ENCODE measurements at places on chromosomes 2 and 18.

GRCh38 chr2:190693533-190694232, 44.8 kb downstream of the NAB1 start:
- DNase-seq: no peak

- DNase-seq: no peak
These were observed 28.8 kb upstream of the TMEM18 start for GRCh38 chr2:705971-706511.

- no peak for DNase-seq
These were observed 41.4 kb upstream of the NFATC1 start for GRCh38 chr18:79354350-79354749.

DNA sequence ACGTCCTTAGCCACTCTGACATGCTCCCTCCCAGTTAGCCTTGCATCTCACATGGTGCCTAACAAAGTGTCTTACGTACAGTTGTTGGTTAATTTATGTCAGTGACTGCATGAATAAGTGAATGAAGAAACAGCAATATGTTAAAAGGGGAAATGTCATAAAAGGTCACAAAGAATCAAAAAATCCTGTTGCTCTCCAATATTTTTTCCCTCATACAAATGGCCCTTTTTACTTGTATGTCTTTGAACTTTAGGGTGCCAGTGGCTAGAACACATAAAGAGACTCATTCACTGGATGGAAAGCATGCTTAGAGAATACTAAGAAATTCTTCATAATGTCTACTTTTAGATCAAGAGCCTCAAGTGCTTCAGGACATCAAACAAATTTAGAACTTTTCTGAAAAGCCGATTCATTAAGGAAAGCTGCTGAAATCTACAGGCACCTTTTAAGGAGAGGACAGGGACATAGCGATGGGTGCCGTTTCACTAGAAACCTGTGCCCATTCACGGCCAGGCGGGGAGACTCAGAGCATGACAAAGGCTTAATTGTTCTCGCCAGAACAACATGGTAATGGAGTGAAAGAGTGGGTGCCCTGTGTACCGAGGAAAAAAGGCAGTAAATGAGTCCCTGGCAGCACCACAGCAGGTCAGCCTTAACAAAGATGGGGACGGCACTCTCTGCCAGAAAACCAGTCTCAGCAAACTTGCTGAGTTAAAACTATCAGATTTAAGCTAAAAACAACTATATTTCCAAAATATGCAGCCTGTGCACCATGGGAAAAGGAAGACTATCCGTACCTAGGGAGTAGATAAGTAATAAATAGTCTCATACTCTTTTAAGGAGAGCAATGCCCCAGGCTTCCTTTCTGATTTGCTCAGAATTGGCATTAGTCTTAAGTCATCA, 71.6 kb upstream of the SPTBN1 start:
- DNase-seq: no peak

DNA sequence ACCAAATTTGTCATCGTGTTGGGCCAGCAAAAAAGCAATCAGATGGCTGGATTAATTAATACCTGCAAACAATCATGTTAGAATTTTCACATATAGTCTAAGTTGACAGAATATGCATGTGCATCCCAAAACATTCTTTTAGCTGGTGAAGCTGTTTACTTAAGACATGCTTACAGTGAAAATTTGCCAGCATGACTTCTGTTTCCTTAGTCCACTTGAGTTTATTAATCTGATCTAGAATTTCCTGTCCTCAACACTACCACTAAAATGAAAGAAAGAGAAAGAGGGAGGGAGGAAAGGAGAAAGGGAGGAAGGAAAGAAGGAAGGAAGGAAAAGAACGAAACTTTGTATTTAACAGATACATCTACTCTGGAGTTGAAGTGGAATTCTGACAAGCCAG, 2109.9 kb upstream of the PIK3C3 start:
- no peak for DNase-seq

DNA sequence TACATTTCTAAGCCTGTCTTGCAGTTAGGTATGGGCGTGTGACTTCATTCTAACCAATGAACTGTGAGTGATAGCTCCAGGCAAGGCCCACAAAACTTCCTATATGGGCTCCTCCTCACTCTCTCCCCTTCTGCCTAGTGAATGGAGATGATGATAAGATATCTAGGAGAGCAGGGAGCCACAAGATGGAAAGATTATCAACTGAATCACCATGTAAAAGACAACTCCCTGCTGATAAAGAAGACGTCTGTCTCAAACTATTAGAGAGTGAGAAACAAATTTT, 237.1 kb downstream of the GPD2 start:
- DNase-seq: no peak

GRCh38 chr2:145287736-145288135, 767.8 kb upstream of the ZEB2 start:
- DNase-seq: no peak

GRCh38 chr2:25218100-25218499, 49.7 kb upstream of the POMC start:
- no peak for DNase-seq

- no peak for DNase-seq
These were observed 50.4 kb downstream of the C1QL2 start for GRCh38 chr2:119108186-119108585.

GRCh38 chr2:85390941-85391669, 19.1 kb downstream of the CAPG start:
- peak; percentile 22 for DNase-seq

DNA sequence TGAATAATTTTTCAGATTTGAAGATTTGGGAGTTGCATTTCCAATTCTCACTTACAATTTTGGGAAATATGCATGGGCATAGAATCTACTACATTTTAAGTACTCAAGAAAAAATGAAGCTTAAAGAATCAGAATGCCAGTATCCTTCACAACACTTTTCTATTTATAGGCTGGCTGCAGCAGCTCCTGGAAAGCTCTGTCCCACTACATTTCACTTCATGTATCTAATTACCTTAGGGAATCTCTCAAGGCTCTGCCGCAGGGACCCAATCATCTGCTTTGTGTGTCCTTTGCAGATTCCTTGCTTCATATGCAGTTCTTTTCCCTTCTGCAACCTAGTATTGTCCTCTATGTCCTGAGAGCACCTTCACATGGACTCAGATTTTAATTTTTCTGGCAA, 102.9 kb downstream of the NUP35 start:
- no peak for DNase-seq

DNA sequence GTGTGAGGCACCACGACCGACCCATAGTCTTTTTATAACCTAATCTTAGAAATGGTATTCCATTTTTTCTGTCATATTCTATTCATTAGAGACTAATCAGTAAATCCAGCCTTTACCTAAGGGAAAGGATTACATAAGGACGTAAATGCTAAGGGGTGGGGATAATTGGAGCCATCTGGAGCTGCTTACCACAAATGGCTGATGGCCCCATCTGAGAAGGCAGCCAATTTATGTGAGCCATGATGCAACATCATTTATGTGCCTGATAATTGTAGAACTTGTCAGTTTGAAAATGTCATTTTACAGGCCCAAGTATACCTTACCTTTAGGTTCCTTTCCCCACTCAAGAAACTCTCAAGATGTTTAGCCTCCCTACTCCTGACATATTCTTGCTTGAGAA, 44.0 kb downstream of the ARHGEF33 start:
- no peak for DNase-seq

GRCh38 chr18:48781163-48781987, 169.4 kb downstream of the SMAD7 start:
- no peak for DNase-seq

GRCh38 chr2:173652767-173653431, 298.2 kb downstream of the CDCA7 start:
- no peak for DNase-seq

DNA sequence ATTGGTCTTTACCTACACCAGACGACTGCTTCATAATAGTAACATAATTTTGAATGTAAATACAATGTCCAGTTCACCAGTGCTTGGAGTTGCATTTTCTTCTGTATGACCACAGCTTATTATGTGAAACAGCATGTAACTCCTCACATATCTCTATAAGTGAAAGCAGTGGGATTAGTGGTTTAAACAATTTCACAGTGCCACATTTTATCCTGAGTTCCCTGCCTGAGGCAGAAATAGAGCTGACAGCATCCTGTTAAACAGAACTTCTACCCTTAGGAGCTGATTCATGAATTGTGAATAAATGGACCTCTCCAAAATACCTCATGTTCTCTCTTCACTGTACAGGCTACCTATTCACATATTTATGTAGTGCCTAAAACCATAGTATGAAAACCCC, 542.3 kb upstream of the VWC2L start:
- no peak for DNase-seq

DNA sequence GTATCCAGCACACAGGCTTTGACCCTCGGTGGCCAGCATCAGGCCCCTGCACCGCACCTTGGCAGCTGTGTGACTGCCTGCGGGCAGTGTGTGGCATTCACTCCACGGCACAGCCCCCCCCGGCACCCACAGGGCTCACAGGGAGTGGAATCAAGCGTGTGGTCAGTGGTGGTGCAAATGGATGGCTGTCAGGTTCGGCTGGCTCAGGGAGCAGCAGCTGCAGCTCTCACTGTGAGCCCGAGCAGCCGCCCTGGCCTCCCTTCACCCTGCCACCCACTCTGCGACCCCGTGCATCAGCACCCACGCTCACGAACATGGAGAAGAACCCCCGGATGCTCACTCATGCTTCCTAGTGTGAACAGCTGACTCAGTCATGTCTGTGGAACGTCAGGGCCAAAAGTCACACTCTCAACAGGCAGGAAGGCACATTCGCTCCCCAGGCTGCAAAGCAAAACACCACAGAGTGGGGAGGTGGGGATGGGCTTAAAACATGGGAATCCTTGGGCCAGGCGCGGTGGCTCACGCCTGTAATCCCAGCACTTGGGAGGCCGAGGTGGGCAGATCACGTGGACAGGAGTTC, 41.5 kb upstream of the GPC1 start:
- DNase-seq: no peak

DNA sequence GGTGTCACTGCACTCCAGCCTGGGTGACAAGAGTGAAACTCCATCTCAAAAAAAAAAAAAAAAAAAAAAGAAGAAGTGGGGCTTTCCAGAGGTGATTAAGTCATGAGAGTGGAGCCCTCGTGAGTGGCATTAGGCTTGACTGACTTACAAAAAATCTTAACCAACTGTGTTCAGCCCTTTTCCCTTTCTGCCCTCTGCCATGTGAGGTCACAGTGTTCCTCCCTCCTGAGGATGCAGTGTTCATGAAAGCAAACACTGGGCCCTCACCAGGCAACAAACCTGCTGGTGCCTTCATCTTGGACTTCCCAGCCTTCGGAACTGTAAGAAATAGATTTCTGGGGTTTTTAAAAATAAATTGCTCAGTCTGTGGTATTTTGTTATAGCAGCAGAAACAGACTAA, 37.0 kb upstream of the METTL21A start:
- DNase-seq: no peak

GRCh38 chr2:198883604-198884003, 574.1 kb downstream of the SATB2 start:
- no peak for DNase-seq

- DNase-seq: no peak
These were observed 80.8 kb downstream of the TCF7L1 start for GRCh38 chr2:85213901-85214512.

DNA sequence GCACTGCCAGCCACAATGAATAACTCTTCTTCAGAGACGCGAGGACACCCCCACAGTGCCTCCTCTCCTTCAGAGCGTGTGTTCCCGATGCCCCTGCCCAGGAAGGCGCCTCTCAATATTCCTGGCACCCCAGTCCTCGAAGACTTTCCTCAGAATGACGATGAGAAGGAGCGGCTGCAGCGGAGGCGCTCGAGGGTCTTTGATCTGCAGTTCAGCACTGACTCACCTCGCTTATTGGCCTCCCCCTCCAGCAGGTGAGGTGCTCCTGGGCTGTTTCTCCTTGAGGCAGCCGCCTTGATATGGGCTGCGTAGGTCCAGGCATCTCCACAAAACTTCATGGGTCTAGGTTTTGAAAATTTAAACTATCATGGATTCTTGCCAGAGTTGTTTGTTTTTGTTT, 6.1 kb downstream of the NCAPH start:
- DNase-seq: peak; percentile 53

DNA sequence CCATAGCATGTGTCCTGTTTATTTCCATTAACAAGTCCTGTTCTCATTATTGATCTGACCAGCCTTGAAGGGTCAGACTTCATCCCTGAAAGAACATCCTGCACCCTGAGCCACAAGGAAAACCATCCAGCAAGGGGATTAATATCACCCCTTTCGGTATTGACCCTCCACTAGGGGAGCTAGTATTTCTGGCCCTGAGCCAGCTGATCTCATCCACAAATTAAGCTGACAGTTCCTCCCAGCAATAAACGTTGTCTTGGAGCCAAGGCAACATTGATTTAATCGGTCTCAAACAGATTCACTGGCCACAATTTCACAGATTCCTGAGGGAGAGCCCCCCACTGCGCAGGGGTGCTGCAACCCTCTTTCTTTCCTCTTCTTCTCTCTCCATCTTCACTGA, 353.1 kb upstream of the FANCL start:
- DNase-seq: no peak

Data from T-helper 22 cell (primary cell).